ENCODE measurements at places on chromosomes 1 and 21.

- no peak for DNase-seq
Measured at GRCh38 chr1:205715628-205716027, 34.4 kb downstream of the NUCKS1 start.

DNA sequence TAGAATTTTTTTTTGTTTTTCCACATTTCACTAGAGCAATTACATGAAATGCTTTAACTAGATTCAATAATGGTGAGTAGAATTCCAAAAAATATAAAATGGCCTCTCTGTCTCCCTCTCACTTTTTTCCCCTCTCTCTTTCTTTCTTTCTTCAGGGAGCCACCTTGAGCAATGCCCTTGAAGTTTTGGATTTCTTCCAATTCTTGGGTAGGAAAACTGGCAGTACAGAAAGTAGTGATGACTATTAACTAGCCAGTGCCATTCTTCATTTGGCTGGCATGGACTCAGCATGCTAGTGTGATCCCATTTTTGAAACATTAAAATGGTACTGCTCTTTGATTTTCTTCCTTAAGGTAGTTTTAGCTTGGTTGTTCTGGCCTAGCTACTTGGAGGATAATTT lies 4.5 kb upstream of the FNBP1L start:
- DNase-seq = no peak

GRCh38 chr1:241330619-241331327 lies 26.2 kb downstream of the RGS7 start:
- no peak for DNase-seq

- DNase-seq = no peak
Measured at GRCh38 chr1:26401891-26402290, 8.7 kb upstream of the LIN28A start.

DNA sequence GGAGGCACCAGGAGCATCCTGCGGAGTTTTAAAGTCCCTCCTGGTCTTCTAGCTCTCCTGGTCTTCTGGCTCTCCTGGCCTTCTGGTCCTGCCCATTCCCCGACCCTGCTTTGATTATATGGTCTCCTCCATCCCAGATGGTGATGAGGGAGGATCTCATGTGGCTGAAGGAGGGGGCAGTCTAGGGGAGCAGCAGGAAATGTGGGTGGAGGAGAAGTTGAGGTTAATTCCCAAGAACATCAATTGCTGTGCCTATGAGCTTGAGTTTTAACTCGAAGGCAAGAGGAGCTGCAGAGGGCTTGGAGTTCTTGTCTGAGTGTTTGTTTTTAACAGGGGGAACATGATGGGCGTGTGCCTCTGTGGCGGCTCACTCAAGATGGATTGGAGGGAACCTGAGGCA lies 408.8 kb downstream of the MATN1 start:
- no peak for DNase-seq

- no peak for DNase-seq
Measured at GRCh38 chr1:90134175-90134955, 139.5 kb downstream of the ZNF326 start.

DNA sequence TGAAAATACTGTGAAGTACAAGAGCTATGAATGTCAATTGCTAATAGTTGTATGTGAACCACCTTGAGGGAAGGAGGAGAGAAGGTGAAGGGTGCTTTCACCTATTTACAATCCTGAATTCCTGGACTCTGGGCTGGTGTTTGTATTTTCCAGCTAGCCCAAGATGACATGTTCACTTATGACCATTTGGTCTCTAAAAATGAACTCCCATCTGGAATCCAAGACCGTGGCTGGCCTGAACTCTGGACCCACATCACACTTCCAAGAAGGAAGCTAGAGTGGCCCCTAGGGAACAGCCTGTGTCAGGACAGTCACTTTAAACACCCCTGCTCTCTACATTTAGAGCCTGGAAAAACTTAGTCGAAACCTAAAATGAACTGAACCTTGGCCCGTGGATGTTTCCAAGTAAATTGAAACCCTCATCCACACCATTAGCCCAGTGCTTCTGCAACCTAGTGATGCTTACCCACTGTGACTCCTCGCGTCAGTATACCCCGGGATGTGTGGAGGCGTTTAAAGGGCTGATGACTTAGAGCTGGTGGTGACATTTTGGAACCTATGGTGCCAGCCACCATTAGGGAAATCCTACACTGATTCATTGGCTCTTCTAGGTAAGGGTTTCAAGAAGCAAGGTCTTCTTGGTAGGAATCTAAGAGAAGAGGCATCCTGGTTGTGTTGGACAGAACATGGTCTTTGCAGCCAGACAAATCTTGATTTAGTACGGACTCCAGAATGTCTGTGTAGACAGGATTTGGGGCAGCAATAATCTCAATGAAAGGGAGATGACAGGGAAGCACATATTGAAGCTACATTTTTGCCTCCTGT lies 171.5 kb upstream of the IRF2BP2 start:
- no peak for DNase-seq

DNA sequence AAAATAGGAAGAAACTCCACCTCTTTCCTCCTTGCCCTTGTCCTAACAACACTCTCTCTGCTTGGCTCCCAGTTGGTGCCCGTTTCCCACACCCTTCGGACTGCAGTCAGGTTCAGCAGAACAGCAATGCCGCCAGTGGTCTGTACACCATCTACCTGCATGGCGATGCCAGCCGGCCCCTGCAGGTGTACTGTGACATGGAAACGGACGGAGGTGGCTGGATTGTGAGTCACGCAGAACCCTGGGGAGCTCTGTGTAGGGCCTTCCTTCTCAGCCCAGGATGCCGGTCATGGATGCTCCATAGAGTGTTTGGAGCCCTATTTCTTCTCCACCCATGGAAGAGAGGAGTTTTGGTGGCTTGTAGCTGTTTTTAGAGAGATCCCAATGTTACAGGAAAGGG lies 60.9 kb downstream of the TNN start:
- DNase-seq = no peak

DNA sequence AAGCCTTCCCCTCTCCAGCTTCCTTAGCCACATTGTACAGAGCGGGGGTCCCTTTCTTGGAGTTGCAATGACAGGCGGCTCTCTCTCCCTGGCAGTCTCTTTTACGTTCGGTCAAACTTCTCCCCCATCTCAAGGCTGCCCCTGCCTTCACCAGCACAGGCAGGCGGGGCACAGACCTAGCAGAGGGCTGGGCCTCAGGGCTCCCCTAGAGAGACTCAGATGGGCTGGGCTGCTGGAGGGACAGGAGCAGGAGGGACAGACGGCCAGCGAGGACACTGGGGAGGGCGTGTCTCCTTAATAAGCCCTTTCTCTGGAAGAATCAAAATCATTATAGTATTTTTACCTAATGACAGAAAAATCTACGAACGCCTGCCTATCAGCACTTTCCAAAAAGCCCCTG lies 79.6 kb downstream of the CASZ1 start:
- no peak for DNase-seq

- no peak for DNase-seq
Measured at GRCh38 chr1:9529190-9529589, 10.1 kb upstream of the SLC25A33 start.

GRCh38 chr1:197249324-197249723 lies 18.7 kb upstream of the CRB1 start:
- DNase-seq = no peak

DNA sequence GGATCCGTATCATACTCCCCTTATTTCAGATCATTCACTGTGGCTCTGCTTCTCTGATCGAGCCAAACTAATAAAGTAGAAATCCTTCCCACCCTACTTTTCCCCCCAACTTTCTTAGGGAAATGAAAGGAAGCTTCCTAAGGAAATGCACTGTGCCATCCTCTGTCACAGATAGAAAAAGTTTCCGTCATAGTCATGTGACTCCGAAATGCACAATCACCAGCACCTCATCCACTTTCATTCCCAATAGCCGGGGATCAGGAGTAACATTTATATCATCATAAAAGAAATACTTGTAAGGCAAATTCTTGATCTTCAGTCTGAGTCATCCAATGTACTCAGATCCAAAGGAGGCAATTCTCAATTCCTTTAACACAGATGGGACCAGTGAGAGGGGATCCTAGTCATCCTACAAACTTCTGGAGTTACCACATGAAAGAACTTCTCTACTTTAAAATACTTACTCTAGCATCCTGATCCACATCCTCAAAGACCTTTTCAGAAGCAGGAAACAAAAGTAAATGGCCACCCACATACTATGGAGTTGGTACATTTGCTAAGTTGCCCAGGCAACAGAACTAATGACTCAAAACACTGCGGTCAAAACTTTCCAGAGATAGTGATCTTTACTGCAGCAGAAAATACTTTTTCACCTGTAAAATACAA lies 97.8 kb upstream of the ZC3H11B start:
- no peak for DNase-seq

- DNase-seq = no peak
Measured at GRCh38 chr1:240151136-240151735, 59.6 kb downstream of the FMN2 start.

GRCh38 chr1:47230692-47231300 lies 1.2 kb downstream of the TAL1 start:
- DNase-seq = no peak

DNA sequence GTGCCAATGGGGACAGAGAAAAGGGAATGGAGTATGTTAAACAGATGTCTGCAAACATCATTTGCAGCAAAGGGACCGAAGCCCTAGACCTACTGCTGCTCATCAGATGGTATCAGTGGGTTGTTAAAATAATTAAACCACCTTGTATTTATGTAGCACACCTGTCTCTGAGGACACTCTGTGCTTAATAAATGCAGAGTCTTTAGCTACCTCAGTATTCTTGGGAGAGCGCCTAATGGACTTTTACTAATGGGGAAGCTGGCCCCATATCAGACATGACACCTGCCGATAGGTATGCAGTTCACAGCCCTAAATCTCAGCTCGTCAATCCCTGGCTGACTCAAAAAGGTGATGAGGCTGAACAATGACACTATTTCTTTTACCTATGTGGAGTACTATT lies 54.4 kb downstream of the SYT6 start:
- DNase-seq = no peak

DNA sequence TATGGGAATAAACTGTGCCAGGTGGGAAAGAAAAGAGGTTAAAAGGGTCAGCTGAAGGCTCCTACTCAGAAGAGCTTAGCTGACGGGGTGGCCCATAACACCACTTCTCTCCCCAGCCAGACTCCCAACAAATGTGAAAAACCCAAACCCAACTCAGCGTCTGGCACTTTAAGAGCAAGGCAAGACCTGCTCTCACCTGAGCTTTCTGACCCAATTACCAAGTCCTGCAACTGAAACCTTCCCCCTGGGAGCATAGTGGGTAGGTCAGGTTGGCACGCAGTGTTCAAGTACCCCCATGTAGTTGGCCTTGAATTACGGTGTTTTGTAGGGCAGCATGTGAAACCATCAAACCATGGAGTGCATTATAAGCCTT lies 3.2 kb downstream of the IRF6 start:
- no peak for DNase-seq

GRCh38 chr1:160925652-160926244 lies 28.9 kb downstream of the ITLN2 start:
- no peak for DNase-seq

GRCh38 chr1:46011121-46011695 lies 121.2 kb downstream of the PIK3R3 start:
- DNase-seq = no peak

- DNase-seq = no peak
Measured at GRCh38 chr1:117077267-117077666, 17.1 kb downstream of the TTF2 start.

DNA sequence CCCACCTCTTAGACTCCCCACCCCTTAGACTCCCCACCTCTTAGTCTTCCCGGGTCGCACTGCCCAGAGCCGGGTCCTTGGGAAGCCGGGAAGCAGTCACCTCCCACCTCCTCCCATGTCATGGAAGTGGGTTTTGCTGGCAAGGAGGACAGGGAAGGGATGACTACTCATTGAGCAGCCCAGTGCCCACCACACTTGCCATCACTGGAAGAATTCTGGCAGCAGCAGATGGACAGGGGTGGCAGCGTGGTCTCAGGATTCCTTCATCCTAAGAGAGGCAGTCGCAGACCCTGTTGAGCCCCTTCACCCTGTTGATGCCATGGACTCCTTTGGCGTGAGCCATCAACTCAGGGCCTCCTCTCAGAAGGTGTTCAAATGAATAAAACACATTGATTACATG lies 140.8 kb downstream of the PGBD5 start:
- DNase-seq = no peak

DNA sequence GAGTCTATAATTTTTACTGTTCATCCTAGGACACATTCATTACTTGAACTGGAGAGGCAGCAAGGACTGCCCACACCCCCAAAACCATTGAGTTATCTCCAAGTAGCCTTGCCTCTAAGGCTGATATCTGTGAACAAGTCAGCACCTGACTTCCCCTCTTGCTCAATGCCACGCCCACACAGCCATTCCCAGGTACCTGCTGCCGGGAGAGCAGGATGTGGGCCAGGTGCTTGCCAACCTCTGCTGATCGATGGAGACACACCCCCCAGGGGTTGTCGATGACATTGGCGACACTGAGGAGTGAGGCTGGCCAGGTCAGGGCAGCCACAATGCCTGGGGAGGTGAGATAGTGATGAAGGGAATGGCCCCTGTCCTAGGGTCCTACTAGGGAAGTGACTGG lies 60.1 kb downstream of the TMCO4 start:
- DNase-seq = no peak

- DNase-seq = no peak
Measured at GRCh38 chr1:200488375-200489165, 78.7 kb upstream of the ZNF281 start.

DNA sequence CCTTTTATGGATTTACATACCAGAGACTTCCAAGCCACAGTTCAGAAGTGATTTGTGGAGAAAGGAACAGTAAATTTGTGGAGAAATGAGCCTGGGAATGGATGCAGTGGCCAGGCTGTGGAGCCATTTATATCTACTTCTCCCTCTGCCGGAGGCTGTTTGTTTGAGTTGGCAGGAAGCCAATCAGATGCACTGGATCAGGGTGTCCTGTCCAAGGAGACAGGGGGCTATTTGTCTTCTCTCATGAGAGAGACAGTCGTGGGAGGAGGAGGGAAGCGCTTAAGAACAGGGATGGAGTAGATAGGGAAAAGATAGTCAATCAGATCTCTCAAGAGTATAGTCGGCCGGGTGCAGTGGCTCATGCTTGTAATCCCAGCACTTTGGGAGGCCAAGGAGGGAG lies 2.8 kb upstream of the HAPLN2 start:
- no peak for DNase-seq

DNA sequence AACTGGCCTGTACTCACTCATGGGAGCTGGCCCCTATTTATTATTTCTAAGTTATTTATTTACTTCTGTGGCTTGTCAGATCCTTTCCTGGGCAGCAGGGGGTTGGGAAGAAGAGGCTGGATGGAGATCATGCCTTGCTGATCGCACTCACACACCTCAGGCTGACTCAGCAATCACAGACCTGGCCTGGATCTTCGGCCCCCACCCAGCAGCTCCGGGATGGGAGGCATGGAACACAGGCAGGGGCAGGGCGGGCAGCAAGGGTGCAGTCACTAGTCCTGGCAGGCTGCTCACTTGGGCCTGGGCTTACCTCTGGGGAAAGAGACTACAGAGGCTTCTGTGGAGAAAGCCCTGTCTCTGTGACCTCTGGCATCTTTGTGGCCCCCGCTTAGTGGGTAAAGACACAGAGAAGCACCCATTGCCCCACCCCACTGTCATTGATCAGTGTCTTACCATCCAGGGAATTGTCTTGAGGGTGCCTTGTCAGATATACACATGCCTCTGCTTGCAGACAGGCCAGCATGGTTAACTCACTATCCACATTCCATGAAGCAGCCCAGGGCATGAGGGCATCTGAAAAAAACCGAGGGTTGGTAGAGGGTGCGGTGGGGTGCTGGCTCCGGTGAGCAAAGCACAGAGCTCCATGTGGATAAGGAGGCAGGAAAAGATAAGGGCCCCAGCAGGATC lies 3.7 kb downstream of the ARTN start:
- no peak for DNase-seq

Measured in thoracic aorta (tissue), 2 donors.